ENCODE measurements at places on chromosomes 12 and 14.
A peak's percentile ranks its signal among the peaks of the same experiment; 100 is the strongest.

- peak; percentile 56 for DNase-seq
These were observed 60.1 kb upstream of the RIMBP2 start for GRCh38 chr12:130775953-130776856.

DNA sequence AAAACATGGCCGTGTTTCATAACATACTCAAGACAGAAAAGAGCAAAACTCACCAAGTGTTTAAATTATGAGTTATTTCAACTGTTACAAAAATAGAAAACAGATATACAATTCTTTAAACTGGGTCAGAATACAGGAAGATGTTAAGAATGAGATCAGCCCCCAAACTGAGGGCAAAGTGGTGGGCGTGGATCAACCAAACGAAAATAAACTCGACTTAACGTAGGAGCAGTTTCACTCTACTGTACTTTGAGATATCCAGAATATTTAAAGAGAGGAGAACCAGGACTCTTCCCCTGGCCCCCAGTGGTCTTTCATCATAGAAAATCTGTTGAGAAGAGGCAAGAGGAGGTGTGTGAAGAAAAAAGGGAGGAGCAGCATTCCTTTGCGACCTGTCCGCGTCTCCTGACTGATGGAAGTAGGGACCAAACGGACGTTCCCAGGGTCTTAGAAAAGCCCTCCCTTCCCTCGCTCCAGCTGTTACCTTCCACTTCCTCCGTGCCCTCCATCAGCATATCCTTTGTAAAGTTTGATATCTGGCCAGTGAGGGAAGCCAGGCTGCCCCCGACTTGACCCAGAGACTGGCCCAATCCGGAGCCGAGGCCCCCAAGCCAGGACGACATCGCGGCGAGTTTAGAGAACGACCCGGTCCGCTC, 668 bp downstream of the TRIP11 start:
- DNase-seq: no peak

DNA sequence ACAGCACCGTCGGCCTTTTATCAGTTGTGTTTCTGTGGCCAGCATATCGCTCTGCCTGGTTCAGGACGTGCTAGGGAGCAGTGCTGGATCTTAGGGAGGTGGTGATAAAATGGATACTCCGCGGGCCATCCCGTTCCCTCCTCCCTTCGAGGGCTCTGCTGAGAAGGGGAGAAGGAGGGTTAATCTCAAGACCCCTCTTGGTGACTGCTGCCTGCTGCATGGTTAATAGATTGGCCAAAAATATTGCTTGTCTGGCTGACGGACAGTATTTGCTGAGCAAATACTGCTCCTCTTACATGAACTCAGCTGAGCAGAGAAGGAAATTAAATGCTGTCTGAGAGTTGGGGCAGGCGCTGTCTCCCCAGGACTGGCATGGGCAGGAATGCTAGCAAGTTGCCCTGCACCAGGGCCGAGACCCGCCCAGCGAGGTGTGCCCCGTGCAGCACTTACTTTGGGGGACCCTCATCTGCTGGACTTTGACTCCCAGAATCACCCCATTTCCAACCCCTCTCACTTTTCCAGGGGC, 1.2 kb downstream of the FBRSL1 start:
- no peak for DNase-seq

GRCh38 chr12:78888568-78888967, 24.0 kb downstream of the SYT1 start:
- no peak for DNase-seq

- no peak for DNase-seq
These were observed 27.1 kb downstream of the DAD1 start for GRCh38 chr14:22561661-22562579.

GRCh38 chr12:57735952-57736740, 2.4 kb downstream of the AGAP2 start:
- no peak for DNase-seq

DNA sequence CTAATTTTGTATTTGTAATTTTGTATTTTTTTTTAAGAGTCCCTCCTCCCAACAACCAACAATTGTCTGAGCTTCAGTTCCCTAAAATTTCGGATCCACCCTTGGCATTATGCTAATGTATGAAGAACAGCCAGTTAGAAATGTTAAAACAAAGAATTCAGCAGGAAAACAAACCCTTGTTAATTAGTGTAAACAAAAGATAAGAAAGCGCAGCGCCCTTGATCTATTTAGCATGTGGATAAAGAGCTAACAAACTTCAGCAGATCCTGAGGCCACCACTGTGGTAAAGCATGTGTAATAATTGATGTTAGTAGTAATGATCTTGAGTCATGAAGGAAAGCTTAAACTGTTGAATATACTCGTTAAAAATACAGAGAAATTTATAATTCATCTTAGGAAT, 199.8 kb downstream of the TMX1 start:
- no peak for DNase-seq

- DNase-seq: no peak
These were observed 15.7 kb downstream of the KCNA5 start for GRCh38 chr12:5059358-5059757.

- no peak for DNase-seq
These were observed 93.5 kb upstream of the ETV6 start for GRCh38 chr12:11555743-11556625.

DNA sequence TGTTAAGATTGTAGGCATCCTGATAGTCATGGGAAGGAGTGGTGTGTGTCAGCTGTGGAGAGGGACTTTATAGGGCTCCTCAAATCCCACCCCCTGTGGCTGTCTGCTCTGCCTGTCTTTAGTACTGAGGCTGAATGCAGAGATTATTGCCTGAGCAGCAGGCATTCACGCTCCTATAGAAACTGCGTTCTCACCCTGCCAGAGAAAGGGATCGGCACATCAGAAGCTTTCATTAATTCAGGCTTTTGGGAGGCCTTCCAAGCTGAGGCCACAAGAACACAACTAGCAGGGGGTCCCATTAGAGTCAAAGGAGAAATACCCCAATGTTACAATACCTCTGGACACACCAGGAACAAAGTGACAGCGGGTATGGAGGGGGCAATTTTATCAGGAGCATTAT, 12.6 kb downstream of the KCNK10 start:
- DNase-seq: no peak

- DNase-seq: no peak
These were observed 498.8 kb upstream of the LMO3 start for GRCh38 chr12:17104801-17105200.

- DNase-seq: no peak
These were observed 83.4 kb downstream of the HECTD1 start for GRCh38 chr14:31124197-31124596.

DNA sequence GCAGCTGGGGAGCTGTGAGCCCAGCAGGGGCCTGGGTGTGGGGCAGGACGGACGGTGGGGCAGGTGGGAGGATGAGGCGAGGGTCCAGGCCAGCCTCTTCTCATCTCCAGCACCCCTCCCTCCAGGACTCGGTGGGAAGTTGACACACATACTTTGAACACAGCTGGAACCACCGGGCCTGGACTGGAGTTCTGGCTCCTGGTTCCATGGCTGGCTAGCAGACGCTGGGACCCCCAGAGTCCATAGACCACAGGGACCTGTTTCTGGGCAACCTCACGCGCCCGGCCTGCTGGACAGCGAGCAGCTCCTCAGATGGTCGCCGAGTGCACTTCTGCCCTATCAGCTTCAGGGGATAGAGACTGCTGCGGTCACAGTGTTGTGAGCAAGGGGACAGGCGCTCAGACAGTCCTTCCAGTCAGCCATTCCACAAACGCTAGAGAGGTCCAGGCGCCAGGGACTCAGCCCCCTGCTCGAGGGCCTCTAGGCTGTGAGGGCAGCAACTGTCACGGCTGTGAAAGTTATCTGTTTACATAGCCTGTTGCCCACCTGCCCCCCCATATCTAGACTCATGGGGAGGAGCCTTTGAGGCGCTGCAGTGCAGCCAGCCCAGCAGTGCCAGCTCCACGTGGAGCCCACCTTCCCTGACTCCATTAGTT, 25.2 kb downstream of the TCHP start:
- DNase-seq: no peak

- no peak for DNase-seq
These were observed 47.6 kb upstream of the ZFP36L1 start for GRCh38 chr14:68840454-68840853.

- DNase-seq: no peak
These were observed 11.3 kb downstream of the ARL6IP4 start for GRCh38 chr12:122991623-122992275.

- no peak for DNase-seq
These were observed 948.4 kb upstream of the ATXN7L3B start for GRCh38 chr12:73589220-73589619.

DNA sequence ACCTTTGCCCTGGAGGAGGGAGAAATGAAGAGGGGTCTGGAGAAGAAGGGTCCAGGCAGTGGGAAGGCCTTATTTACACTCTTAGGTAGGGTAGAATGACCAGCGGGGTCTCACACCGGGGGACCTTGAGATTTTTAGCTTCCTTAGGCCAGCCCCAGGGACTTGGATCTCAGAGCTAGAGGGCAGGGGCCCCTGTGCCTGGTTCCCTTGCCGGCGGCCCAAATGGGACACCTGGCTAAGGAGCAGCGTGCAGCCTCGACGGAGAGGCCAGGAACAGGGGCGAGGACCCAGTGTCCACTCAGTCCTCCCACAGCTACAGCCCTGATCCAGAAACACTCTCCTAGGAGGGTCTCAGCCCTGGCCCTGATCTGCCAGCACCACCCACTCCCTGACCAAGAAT, 41.8 kb downstream of the DIO3 start:
- no peak for DNase-seq

- DNase-seq: no peak
These were observed 256.8 kb downstream of the PCNX1 start for GRCh38 chr14:71163842-71164629.

- no peak for DNase-seq
These were observed 2.5 kb upstream of the UTP20 start for GRCh38 chr12:101277443-101277842.

DNA sequence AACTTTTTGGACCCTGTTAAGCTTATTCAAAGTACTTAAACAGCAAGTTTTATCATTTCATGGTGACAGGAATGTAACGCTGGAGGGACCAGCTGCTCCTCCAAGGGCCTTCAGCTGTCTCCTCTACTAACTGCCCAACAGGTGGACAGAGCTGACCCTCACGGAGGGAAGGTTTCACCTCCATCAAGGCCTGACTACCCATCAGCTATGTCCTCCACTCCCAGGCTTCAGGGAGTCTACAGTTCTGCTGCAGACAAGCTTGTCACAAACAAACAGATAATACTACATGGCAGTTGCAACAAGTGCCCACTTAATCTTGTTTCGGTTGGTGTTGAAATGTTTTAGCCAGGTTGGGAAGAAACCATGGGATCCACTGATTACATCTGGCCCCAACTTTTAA, 175.1 kb downstream of the TTC7B start:
- DNase-seq: no peak

DNA sequence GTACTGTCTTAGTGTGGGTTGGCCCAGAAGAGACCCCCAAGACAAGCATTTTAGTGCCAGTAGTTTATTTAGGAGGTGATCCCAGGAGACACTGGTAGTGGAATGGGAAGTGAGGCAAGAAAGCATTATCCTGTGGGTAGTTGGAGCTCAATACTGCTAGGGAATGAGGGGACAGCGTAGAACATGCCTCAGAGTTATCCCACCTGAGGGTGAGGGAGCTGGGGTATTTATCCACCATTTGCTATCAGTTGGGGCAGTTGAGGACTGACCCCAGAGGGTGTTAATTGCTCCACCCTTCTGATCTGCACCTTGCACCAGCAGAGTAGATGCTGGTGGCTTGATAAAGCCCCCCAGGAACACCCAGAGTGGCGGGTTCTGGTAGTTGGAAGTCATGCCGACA, 37.9 kb downstream of the RHOF start:
- DNase-seq: no peak

DNA sequence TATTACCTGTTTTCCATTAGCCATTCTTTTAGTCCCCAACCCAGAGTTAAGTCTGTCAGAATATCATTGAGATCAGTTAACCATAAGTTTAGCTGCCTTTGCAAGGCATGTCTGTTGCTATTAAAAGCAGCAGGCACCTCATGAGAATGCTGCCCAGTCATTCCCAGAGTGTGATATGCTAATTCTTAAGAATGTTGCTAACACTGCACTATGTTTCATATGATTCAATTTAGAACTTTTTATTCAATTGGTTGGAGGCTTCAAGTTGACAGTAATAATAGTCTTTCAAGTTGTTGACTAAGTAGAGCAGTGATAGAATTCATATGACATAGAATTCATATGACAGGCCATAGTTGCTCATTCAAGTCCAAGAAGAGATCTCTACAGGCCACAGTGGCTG, 292.3 kb downstream of the FUT8 start:
- no peak for DNase-seq

DNA sequence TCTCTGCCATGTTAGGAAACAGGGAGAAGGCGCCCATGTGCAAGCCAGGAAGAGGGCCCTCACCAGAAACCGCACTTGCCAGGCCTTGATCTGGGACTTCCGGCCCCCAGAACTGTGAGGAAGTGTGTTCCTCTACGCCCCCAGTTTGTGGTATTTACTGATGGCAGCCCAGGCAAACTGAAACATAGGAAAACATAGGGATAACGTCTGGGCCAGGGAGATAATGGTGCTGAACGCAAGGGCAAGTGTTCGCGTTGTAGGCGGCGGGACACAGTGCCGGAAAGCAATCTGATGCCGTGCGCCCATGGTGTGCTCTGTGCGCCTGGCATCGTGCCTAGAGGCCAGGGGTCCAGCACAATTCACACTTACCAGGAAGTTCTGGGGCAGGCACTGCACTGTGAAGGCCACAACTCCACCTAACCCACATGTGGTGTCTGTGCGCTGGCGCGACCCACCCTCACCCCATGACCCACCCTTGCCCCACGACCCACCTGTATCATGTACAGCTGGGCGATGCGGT, 53.6 kb downstream of the ARL6IP4 start:
- DNase-seq: no peak

DNA sequence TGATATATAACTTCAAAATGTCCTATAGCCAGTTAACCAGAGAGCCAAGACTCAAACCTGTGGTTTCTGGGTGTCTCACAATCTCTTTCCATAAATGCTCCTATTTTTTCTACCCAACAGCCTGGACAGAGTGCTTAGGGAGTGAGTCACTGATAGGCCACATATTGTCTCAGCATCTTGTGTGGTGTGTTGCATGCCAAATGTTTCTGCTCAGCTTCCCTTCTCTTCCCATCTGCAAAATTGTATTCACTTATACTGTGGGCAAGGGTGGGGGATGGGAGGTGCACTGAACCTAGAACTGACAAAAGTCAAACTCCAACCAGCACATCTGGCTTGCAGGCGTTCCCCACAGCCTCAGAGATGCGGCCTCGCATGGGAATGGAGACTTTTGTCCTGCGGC, 123.3 kb downstream of the KCNA5 start:
- no peak for DNase-seq

DNA sequence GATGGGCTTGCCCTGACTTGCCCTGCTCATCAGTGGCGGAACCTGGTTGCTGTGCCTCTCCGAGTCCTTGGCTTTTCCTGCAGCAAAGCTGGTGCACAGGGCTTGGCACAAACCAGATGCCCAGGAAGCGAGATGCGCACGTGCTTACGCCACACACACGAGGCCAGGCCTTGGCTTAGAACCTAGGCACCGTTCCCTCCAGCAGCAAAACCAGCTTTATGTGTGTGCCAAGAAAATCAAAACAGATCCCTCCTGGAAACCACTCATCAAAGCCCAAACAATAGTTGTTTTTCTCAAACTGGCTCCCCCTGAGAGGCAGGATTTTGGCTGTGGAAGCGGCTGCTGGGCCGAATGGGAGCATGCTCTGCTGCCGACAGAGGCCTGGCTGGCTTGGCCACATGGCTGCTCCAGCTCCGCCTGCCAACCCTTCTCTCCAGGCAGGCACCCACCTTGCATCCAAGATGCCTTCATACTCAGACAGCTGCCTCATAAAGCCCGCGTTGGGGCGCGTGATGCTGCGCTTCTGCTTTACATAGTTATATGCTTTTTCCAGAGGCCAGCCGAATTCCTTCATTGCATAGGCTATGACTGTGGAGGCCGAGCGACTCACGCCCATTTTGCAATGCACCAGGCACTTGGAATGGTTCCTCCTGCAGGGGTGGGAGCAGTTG, 58.7 kb downstream of the SSH1 start:
- DNase-seq: no peak

- no peak for DNase-seq
These were observed 45.3 kb upstream of the PTHLH start for GRCh38 chr12:28017873-28018255.

Measured in nucleus accumbens (tissue), 56 donors.